ENCODE measurements at places on chromosomes 4 and X.
A peak's percentile ranks its signal among the peaks of the same experiment; 100 is the strongest.

DNA sequence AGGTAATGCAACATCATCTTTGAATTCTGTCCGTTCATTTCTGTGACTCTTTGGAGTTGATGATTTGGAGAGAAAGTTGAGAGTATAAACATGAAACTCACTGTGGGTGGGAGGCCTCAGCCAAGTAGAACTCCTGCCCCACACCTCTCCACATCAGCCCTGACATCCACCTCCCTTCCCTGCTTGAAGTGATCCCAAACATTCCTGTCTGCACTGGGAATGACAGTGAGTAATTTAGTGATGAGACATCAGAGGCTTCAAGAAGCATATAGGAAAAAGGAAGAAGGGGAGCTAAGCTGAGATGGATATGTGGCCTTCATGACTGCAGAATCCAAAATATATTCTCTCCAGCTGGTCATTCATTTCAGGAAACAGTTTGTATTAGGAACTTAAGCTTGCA, 151.8 kb downstream of the SPATA18 start:
- H3K27me3 ChIP-seq = peaks cover 3% of the 10 kb centered on the region
- H3K4me3 ChIP-seq = no peak overlapping the region
- peaks cover 16% of the 10 kb centered on the region for H3K4me1 ChIP-seq
- no peak overlapping the region for H3K27ac ChIP-seq
- H3K36me3 ChIP-seq = no peaks in the 10 kb centered on the region
- no peak for DNase-seq

GRCh38 chr4:139005774-139006173, 9.8 kb upstream of the NOCT start:
- no peak for DNase-seq
- H3K36me3 ChIP-seq = no peaks in the 10 kb centered on the region

DNA sequence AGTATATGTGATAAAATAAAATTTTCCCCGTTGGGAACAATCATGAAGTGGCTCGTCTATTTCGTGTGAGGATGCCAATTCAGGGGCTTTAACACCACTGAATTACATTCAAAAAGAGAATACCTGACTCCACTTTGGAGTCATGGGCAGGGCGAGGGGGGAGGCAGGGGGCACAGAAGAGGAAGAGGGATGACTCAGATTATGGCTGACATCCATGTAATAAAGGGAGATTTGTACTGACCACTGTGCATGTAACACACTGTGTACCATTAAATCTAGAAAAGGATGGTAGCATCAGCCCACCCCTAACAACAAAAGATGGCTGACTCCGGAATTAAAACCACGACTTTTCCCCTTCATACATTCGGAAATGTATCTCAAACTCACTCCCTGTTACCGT, 1.3 kb downstream of the SLC9A7 start:
- peak overlapping the region; percentile 75 for H3K4me3 ChIP-seq
- H3K36me3 ChIP-seq = no peaks in the 10 kb centered on the region
- no peak overlapping the region for H3K27ac ChIP-seq

GRCh38 chrX:107716816-107717700, 58.5 kb downstream of the TSC22D3 start:
- peaks cover 58% of the 10 kb centered on the region for H3K4me1 ChIP-seq
- DNase-seq = no peak
- peaks cover 22% of the 10 kb centered on the region for H3K36me3 ChIP-seq
- H3K4me3 ChIP-seq = peak overlapping the region; percentile 88
- H3K27me3 ChIP-seq = no peaks in the 10 kb centered on the region
